ENCODE measurements at places on chromosomes 16 and 17. TPM values are rescaled to one million over a fixed set of nuclear protein-coding genes. Genes with fewer than 3 reads are reported as not detected.

The TAC4 gene
- not detected for total RNA-seq

The DCAKD gene
- total RNA-seq: 47.9 TPM

The ZNF48 gene
- 6.6 TPM for total RNA-seq

The TMEM114 gene
- not detected for total RNA-seq

The DNAAF8 gene
- 0.54 TPM for total RNA-seq

The CIBAR2 gene
- 0.18 TPM for total RNA-seq

The GAA gene
- 2.2 TPM for total RNA-seq
